Glomerular endothelial cell (primary cell): ENCODE measurements at places on chromosomes 12 and 14. TPM values are rescaled to one million over a fixed set of nuclear protein-coding genes. Genes with fewer than 3 reads are reported as not detected.

The GLT8D2 gene
- 2.3 and 3.8 TPM in 2 replicates for total RNA-seq

The NPAS3 gene
- total RNA-seq, result 0.34 and 0.93 TPM in 2 replicates

DNA sequence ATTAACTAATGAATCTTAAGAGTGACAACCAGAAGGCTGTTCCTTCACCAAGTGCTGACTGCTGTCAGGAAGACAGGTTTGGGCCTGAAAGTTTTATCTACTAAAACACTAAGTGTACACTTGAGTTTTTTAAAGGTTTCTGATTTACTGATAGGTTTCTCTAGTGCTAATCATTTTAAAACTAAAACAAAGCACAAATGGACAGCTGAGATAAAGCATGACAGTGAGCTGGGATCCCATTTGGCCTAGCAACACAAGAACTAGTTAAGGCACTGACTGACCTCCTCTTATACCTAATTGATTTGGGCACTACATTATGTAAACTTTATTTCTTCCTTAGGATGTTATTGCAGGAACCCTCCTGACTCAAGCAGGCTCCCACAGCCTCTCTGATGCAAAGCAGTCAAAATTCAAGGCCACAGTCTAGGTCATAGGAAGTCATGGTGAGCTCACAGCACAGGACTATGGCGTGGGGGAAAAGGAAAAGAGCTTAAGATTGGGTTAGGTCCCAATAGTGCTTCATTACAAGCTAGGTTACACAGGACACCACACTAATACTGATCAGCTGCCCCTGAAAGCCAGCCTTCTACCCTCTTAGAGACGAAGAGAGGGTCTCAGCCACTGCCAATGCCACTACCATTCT lies 3.5 kb downstream of the STXBP6 start:
- DNase-seq, result no peak

The SERPINA12 gene
- not detected in 2 replicates for total RNA-seq

- DNase-seq, result no peak
Observed at GRCh38 chr14:22634233-22634900, 9.8 kb downstream of the OR6J1 start.

The CATSPERB gene
- total RNA-seq, result not detected in 2 replicates
